ENCODE measurements at places on chromosomes 6 and 20. TPM values are rescaled to one million over a fixed set of nuclear protein-coding genes. Genes with fewer than 3 reads are reported as not detected.

NKX2-2 gene
- not detected for total RNA-seq

CALHM5 gene
- total RNA-seq: 1.0 TPM

BFSP1 gene
- 0.38 TPM for total RNA-seq

VWA7 gene
- 0.56 TPM for total RNA-seq

LY6G6D gene
- not detected for total RNA-seq

RIPOR3 gene
- 81.8 TPM for total RNA-seq

TTK gene
- total RNA-seq: 0.19 TPM

C6orf58 gene
- not detected for total RNA-seq

MAFB gene
- 81.5 TPM for total RNA-seq

EBF4 gene
- total RNA-seq: 1.3 TPM

OVOL2 gene
- not detected for total RNA-seq

MAPK13 gene
- 10.9 TPM for total RNA-seq

FABP7 gene
- not detected for total RNA-seq

EYS gene
- total RNA-seq: 0.12 TPM

RSPO3 gene
- total RNA-seq: 21.5 TPM

NRN1 gene
- 18.6 TPM for total RNA-seq

NKX2-4 gene
- total RNA-seq: not detected

ERGIC3 gene
- 164 TPM for total RNA-seq

TRIM38 gene
- total RNA-seq: 11.6 TPM
